Liver (tissue), 10 donors: ENCODE measurements at places on chromosomes 2 and 18. TPM values are rescaled to one million over a fixed set of nuclear protein-coding genes. Genes with fewer than 3 reads are reported as not detected.

DNA sequence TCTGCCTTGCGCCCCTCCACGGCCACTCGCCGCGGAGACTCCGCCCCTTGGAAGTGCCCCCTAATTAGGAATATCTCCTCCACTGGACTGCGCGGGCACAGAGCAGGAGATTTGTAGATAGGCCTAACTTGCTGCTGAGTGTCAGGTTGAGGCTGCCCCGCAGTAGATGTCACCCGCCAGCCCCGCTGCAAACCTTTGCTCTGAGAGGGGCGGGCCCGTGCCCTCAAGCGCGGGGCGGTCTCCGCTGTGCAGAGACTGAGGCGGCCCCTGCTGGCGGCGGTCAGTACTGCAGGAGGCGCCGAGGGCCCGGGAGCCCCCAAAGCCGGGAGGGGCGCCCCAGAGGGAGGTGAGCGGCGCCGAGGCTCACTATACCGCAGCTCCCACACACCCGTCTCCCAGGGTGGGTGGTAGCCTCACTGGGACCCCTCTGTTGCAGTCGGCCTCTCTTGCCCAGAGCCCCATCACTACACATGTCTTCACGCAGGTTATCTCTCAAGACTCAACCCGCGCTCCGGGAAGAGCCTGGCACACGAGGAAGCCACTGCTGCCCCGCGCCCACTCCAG is 2.9 kb upstream of the NEURL3 start:
- no peaks in the 10 kb centered on the region for H3K27me3 ChIP-seq
- DNase-seq = peak; percentile 86
- peaks cover 18% of the 10 kb centered on the region for H3K4me1 ChIP-seq
- peak overlapping the region; percentile 33 for H3K27ac ChIP-seq
- H3K4me3 ChIP-seq = peak overlapping the region; percentile 50

GRCh38 chr2:64143169-64144056 is 807 bp downstream of the PELI1 start:
- no peaks in the 10 kb centered on the region for H3K27me3 ChIP-seq
- H3K4me3 ChIP-seq = peak overlapping the region; percentile 92
- H3K27ac ChIP-seq = peak overlapping the region; percentile 99
- H3K36me3 ChIP-seq = no peaks in the 10 kb centered on the region

- H3K36me3 ChIP-seq = no peaks in the 10 kb centered on the region
- no peak for DNase-seq
- H3K4me3 ChIP-seq = no peak overlapping the region
- H3K4me1 ChIP-seq = no peaks in the 10 kb centered on the region
Measured at GRCh38 chr18:59873641-59874040, 26.2 kb upstream of the PMAIP1 start.

Gene MAL
- polyA plus RNA-seq = 0.51 TPM

DNA sequence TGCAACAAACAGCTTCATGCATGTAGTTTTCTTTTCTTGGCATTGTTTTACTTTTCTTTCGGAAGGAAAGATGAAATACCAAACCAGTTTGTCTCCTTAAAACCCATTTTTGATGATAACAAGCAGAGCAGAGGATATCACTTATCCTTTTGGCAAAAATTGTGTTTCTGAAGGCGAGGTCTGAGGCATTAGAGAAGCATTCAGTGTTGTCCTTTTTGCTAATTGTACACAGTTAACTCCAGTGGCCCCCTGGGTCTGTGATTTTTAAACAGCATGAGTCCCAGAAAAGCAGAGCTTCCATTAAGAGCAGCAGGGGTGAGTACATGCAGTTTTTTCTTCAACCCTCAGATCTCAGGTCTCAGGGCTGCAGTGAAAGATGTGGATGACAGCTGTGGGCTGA is 41.3 kb downstream of the TTC39C start:
- no peak for DNase-seq
- peaks cover 6% of the 10 kb centered on the region for H3K4me1 ChIP-seq
- no peaks in the 10 kb centered on the region for H3K27me3 ChIP-seq
- no peaks in the 10 kb centered on the region for H3K36me3 ChIP-seq
- H3K27ac ChIP-seq = no peak overlapping the region

- H3K27me3 ChIP-seq = no peaks in the 10 kb centered on the region
- no peak overlapping the region for H3K4me3 ChIP-seq
- peaks cover 10% of the 10 kb centered on the region for H3K36me3 ChIP-seq
Measured at GRCh38 chr2:74107071-74107470, 40.6 kb downstream of the BOLA3 start.

- no peak overlapping the region for H3K27ac ChIP-seq
- no peaks in the 10 kb centered on the region for H3K4me1 ChIP-seq
- no peaks in the 10 kb centered on the region for H3K27me3 ChIP-seq
- no peak overlapping the region for H3K4me3 ChIP-seq
- no peaks in the 10 kb centered on the region for H3K36me3 ChIP-seq
- no peak for DNase-seq
Measured at GRCh38 chr18:79420033-79420745, 24.5 kb downstream of the NFATC1 start.

DNA sequence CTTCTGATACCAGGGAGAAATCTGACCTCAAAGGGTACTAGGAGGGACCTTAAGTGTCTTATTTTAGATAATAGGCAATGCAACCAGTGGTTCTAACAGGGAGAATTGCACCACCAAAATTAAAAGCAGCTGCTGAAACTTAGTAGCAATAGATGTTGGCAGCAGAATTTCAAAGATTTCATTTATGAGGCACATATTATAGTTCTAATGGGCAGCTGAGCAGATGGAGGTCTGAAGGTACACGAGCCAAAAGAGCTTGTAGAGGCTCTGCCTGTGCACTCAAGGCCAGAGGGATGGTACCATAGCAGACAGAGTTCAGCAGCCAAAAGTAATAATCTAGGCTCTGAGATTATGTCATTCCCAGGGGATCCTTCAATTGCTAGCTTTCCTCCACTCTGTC is 87.3 kb upstream of the NCKAP5 start:
- H3K4me1 ChIP-seq = no peaks in the 10 kb centered on the region
- DNase-seq = no peak
- no peaks in the 10 kb centered on the region for H3K27me3 ChIP-seq
- H3K4me3 ChIP-seq = no peak overlapping the region

Gene AFF3
- polyA plus RNA-seq = 0.48 TPM

GRCh38 chr2:96802721-96803120 is 13.3 kb upstream of the CNNM3 start:
- H3K27me3 ChIP-seq = no peaks in the 10 kb centered on the region
- no peak overlapping the region for H3K27ac ChIP-seq
- no peak for DNase-seq

GRCh38 chr18:27762054-27762453 is 414.9 kb downstream of the CDH2 start:
- H3K27me3 ChIP-seq = no peaks in the 10 kb centered on the region
- H3K4me1 ChIP-seq = no peaks in the 10 kb centered on the region
- DNase-seq = no peak
- H3K27ac ChIP-seq = no peak overlapping the region

Gene PTPN4
- polyA plus RNA-seq = 6.4 TPM

GRCh38 chr2:133957724-133958480 is 296.0 kb upstream of the MGAT5 start:
- no peaks in the 10 kb centered on the region for H3K4me1 ChIP-seq
- DNase-seq = no peak
- no peak overlapping the region for H3K4me3 ChIP-seq
- H3K27ac ChIP-seq = no peak overlapping the region
- no peaks in the 10 kb centered on the region for H3K36me3 ChIP-seq
- no peaks in the 10 kb centered on the region for H3K27me3 ChIP-seq

- H3K27ac ChIP-seq = no peak overlapping the region
- H3K27me3 ChIP-seq = no peaks in the 10 kb centered on the region
- peaks cover 7% of the 10 kb centered on the region for H3K36me3 ChIP-seq
- no peak for DNase-seq
- no peaks in the 10 kb centered on the region for H3K4me1 ChIP-seq
Measured at GRCh38 chr18:21762181-21762772, 21.7 kb downstream of the MIB1 start.

- H3K27ac ChIP-seq = no peak overlapping the region
- no peaks in the 10 kb centered on the region for H3K4me1 ChIP-seq
- DNase-seq = no peak
- no peak overlapping the region for H3K4me3 ChIP-seq
- no peaks in the 10 kb centered on the region for H3K27me3 ChIP-seq
Measured at GRCh38 chr18:31278609-31279071, 39.3 kb upstream of the DSG1 start.

Gene HDHD2
- polyA plus RNA-seq = 19.0 TPM

- no peaks in the 10 kb centered on the region for H3K27me3 ChIP-seq
- H3K4me3 ChIP-seq = no peak overlapping the region
- DNase-seq = no peak
- H3K4me1 ChIP-seq = no peaks in the 10 kb centered on the region
- H3K36me3 ChIP-seq = no peaks in the 10 kb centered on the region
- H3K27ac ChIP-seq = no peak overlapping the region
Measured at GRCh38 chr18:7908681-7909299, 341.7 kb downstream of the PTPRM start.

DNA sequence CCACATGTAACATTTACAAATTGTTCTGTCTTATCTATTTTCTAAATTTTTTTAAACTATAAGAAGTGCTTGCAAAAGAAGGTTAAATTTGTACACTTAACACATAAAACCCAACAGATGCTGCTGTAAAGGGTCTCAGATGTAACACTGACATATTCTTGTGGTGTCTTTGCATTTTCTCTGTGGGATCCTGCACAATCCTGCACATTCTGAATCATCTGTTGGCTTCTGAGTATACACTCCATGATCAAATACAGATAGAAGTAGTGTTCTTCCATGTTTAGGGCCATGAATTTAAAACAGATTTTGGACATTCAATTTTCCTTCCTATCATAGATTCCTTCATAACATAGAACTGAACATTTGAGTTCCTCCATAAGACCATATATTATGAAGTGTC is 89.0 kb downstream of the SPRED2 start:
- no peaks in the 10 kb centered on the region for H3K36me3 ChIP-seq
- no peak overlapping the region for H3K4me3 ChIP-seq
- no peaks in the 10 kb centered on the region for H3K27me3 ChIP-seq
- no peak overlapping the region for H3K27ac ChIP-seq
- no peaks in the 10 kb centered on the region for H3K4me1 ChIP-seq

- peak overlapping the region; percentile 66 for H3K27ac ChIP-seq
- no peaks in the 10 kb centered on the region for H3K36me3 ChIP-seq
Measured at GRCh38 chr2:105490204-105490603, 91.4 kb upstream of the FHL2 start.

- H3K27ac ChIP-seq = no peak overlapping the region
- H3K4me1 ChIP-seq = peaks cover 33% of the 10 kb centered on the region
- no peak for DNase-seq
- no peaks in the 10 kb centered on the region for H3K36me3 ChIP-seq
Measured at GRCh38 chr2:158459161-158460003, 2.6 kb downstream of the PKP4 start.

DNA sequence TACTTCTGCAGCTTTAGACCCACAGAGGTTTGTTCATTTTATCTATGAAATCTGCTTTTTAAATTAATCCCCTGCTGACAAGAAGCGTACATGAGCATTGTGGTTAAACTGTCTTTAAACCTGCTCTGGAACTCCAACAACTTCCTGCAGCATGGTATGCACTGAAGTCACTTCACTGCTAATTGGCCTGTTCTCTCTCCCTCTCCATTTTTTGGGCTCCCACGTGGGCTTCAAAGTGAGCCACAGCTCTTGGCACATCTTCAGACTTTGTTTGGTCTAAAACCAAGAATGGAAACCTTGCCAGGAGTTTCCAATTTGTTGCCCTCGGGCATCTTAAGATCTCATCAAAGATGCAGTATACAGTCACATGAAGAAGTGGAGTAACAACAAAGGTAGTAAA is 311.4 kb downstream of the LRRTM1 start:
- H3K36me3 ChIP-seq = no peaks in the 10 kb centered on the region
- H3K4me1 ChIP-seq = no peaks in the 10 kb centered on the region
- H3K27ac ChIP-seq = no peak overlapping the region
- DNase-seq = no peak
- no peak overlapping the region for H3K4me3 ChIP-seq

DNA sequence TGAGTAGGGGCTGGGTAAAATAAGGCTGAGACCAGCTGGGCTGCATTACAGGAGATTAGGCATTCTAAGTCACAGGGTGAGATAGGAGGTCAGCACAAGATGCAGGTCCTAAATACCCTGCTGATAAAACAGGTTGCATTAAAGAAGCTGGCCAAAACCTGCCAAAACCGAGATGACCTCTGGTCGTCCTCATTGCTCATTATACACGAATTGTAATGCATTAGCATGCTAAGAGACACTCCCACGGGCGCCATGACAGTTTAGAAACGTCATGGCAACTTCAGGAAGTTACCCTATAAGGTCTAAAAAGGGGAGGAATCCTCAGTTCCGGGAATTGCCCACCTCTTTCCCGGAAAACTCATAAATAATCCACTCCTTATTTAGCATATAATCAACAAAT is 132.2 kb downstream of the ARL4C start:
- H3K27ac ChIP-seq = no peak overlapping the region
- no peak overlapping the region for H3K4me3 ChIP-seq
- H3K4me1 ChIP-seq = peaks cover 3% of the 10 kb centered on the region
- H3K27me3 ChIP-seq = no peaks in the 10 kb centered on the region
- no peaks in the 10 kb centered on the region for H3K36me3 ChIP-seq

DNA sequence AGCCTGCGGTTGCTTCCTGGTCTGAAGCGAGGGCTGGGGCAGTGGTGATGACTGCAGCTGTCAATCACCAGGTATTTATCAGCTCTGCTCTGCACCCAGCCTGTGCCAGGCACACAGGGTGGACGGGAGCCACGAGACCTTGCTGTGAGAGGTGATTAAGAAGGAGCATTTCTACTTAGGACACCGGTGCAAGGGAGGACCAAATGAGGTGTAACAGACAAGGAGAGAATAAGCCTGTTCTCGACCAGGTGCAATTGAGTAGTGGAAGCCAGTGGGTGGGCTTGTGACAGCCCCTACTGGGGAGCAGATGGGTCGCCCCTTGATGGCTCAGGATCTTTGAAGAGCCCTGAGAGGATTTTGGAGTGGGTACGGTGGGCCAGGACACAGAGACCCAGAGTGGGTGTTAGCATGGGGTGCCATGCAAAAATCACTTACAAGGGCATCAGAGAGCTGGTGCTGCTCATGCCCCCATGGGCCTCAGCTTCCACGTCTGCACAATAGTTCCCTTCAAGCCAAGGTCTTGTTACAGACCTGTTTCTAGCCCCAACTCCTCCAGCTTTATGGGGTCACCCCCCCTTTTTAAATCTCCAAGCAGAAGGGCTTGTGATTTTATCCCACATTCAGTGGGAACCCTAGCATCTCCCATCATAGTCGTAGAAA is 24.6 kb downstream of the GPR55 start:
- no peaks in the 10 kb centered on the region for H3K27me3 ChIP-seq
- H3K36me3 ChIP-seq = no peaks in the 10 kb centered on the region
- H3K27ac ChIP-seq = no peak overlapping the region

DNA sequence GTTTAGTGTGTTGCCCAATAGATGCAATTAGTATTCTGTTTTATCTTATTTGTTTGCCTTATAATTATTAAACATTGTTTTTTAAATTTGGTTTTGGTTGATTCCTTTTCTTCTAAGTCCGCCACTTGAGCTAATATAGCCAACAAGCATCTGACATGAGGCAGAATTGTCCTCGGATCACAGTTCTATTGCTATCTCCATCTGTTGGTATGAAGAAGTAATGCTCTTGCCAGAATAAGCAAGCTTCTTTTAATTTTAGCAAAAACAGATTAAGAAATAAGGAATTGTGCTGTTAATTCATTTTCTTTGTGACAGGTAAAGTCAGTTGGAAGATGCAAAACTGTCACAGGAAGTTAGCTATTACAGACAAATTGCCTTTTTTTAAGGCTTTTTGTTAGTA is 54.3 kb downstream of the R3HDM1 start:
- H3K4me1 ChIP-seq = no peaks in the 10 kb centered on the region
- no peak overlapping the region for H3K27ac ChIP-seq
- no peak for DNase-seq
- no peaks in the 10 kb centered on the region for H3K36me3 ChIP-seq
- H3K27me3 ChIP-seq = no peaks in the 10 kb centered on the region

GRCh38 chr2:239734436-239735005 is 290.6 kb downstream of the NDUFA10 start:
- no peaks in the 10 kb centered on the region for H3K27me3 ChIP-seq
- no peak overlapping the region for H3K4me3 ChIP-seq
- H3K36me3 ChIP-seq = no peaks in the 10 kb centered on the region

Gene ALPG
- not detected for polyA plus RNA-seq

Gene MEP1B
- 0.11 TPM for polyA plus RNA-seq
